ENCODE measurements at places on chromosomes 6 and 20. TPM values are rescaled to one million over a fixed set of nuclear protein-coding genes. Genes with fewer than 3 reads are reported as not detected.
A peak's percentile ranks its signal among the peaks of the same experiment; 100 is the strongest.

DNA sequence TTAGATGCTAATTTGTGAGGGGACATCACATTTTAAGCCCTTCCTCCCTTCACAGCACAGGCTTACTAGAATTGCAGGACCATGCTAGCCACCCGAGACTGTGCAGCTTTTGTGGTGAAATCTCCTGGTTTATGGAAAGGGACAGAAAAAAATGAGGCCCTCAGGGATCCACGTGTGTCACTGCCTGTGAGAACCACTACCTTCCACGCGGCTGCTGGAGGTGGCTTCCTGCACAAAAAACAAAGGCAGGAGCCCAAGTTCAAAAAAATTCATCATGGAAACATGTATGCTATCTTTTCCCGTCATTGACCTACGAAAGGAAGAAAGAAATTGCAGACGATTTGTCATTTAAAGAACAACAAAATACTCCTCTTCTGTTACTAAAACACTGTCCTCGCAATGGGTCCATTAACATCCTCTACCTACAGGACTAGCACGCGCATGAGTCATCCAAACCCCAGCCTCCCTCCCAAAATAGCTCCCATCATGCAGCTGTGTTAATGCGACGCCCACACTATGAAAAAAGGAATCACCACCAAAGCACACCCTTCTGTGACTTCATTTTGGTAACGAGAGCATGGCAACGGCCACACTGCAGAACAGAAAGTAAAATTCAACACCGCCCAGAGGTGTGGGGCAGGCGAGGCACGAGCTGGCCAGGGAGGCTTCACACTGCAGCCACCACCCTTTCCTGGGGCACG is 45.7 kb downstream of the RAMACL start:
- no peak for DNase-seq

DNA sequence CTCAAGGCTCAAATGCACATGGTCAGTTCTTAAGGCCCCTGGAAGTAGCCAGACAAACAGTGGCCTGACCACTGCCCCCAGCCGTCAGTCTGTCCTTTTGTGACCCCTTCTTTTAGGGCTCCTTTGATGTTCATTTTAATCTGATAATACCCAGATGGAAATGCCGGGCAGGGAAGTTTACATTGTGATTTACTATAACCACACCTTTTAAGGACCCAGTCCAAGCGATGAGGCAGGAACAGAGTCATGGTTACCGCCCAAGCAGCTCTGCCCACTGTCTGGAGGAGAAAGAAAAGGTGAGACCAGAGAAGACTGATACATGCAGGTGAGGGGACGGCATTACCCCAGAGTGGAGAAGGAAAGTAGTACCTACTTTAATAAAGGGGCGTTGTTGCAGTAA is 110.6 kb downstream of the PLEKHG1 start:
- no peak for DNase-seq

- peak; percentile 61 for DNase-seq
These were observed 426.4 kb downstream of the PREX1 start for GRCh38 chr20:48401359-48401758.

DNA sequence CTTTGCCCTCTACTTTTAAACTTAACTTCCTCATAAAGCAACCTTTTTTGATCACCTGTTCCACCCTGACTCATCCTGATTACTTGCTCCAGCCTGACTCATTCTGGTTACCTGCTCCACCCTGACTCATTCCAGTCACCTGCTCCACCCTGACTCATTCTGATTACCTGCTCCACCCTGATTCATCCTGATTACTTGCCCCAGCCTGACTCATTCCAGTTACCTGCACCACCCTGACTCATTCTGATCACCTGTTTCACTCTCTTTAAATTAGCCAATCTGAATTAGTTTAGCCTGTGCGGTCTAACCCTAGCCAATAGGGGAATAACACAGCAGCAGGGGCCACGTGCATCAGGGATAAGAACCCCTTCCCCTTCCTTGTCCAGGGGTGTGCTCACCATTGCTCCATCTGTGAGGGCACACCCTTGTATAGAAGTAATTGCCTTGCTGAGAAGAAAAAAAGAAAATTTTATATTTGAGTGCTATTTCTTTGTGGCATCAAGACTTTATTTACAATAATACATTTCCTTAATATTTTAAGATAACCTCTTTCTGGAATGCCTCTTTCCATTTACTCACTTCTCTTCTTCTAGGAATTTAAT is 17.9 kb downstream of the HLA-G start:
- no peak for DNase-seq

DNA sequence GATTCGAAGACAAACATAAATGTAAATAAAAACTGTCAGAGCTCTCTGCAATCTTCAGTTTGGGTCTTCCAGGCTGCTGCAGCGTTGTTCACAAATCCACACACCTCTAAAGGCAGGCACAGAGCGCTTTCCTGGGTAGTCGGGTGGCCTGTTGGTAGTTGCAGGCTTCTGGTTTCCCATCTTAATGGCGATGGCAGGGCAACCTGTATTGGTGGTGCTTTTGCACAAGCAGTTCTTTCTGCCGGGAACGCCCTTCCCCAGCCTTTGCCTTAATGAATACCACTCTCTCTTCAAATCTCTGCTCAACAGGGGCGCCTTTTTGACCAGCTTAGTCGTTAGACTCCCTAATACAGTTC is 723 bp upstream of the IFT52 start:
- no peak for DNase-seq

- no peak for DNase-seq
These were observed 351.4 kb upstream of the CDH4 start for GRCh38 chr20:60900618-60901017.

DNA sequence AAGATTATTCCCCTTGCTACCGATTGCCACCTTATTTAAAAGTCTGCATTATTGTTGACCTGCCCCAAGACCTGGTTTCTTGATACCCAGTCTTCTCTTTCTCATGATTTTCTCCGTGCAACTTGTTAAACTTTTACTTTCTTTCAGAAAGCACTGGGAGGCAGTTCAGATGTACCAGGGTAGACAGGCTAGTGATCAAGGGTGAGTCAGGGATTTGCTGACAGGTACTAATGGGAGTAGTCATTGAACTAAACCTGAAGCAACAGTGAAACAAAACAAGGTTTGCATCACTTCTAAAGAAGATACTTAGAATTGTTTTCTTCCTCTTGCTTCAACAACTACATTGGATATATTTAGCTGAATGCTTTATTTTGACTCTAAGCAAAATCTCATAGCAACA is 124.4 kb downstream of the KCNQ5 start:
- no peak for DNase-seq

DNA sequence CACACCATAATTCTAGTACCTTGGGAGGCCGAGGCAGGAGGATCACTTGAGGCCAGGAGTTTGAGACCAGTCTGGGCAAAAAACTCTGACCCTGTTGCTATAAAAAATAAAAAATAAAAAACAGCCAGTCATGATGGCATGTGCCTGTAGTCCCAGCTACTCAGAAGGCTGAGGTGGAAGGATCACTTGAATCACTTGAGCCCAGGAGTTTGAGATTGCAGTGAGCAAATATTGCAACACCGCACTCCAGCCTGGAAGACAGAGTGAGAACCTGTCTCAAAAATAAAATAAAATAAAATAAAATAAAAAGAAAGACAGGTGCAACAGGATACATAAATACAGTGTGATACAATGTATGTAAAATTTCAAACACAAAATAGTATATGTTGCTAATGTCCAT is 154.5 kb downstream of the OTOR start:
- DNase-seq, result no peak

GRCh38 chr6:37288247-37288646 is 30.3 kb upstream of the TMEM217 start:
- no peak for DNase-seq

GRCh38 chr6:23435798-23436197 is 690.2 kb upstream of the NRSN1 start:
- no peak for DNase-seq

DNA sequence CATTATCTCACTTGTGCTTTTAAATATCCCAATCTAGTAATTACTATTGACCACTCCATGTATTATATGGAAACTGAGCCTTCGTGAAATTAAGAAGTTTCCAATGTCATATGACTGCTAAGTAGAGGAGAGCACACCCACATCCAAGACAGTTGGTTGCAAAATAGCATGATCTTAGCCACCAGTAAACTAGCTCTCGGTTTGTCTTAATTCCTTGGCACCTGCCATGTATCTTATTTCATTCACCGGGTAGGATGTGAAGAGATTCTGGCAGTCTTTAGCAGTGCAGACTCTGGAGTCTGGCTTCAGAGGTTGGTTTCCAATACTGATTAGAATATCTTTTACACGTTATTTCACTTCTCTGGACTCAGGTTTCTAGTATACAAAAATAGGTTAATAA is 270.3 kb downstream of the LAMA2 start:
- no peak for DNase-seq

GRCh38 chr6:146855889-146856288 is 257.1 kb downstream of the ADGB start:
- no peak for DNase-seq

GRCh38 chr6:133241901-133242636 is 912 bp downstream of the EYA4 start:
- peak; percentile 69 for DNase-seq

DNA sequence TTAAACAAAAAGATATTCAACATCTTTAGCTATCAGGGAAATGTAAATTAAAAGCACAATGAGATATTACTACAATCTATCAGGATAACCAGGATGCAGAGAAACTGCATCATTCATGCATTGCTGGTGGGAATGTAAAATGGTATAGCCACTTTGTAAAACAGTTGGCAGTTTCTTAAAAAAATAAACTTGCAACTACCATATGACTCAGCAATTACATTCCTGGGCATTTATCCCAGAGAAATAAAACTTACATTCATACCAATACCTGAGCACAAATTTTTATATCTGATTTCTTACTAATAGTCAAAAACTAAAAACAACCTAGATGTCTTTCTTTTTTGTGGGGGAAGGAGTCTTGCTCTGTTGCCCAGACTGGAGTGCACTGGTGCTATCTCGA is 190.3 kb upstream of the TAB2 start:
- DNase-seq, result no peak

GRCh38 chr20:49937027-49937929 is 1.1 kb downstream of the RNF114 start:
- no peak for DNase-seq

DNA sequence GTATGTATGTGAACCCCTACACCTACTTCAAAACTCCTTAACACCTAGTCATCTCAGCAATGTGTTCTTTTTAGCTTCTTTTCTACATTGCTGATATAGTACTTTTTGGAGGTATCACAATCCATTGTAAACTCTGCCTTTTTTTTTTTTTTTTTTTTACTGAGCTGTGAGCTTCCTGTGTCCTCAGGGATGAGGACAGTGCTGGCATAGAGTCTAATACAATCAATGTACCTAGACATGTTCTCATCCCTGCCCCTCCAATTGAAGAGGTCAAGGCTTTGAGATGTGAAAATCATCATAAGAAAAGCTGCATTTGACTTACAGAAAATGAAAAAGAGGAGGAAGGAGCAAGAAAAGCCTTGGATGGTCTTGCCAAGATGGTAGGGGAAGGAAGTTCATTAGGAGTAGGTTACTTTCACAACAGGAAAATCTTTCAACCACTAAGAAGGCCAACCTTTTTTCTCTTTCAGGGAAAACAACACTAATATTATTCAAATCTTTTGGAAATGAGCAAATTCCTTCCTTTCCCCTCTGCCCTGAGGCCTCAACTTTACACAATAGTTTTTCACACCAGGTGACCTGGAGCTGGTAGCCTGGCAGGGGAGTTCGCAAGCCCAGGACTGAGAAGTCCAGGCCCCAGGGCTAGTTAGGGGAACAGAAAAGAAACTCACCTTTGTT is 2.8 kb upstream of the JARID2 start:
- no peak for DNase-seq

- no peak for DNase-seq
These were observed 200.0 kb downstream of the LY86 start for GRCh38 chr6:6788394-6789032.

- DNase-seq, result peak; percentile 71
These were observed at the start of gene DLL1 for GRCh38 chr6:170290296-170291128. DLL1 (minus strand) TSS chr6:170291078; CDS start chr6:170290139, 939 bp downstream.

- no peak for DNase-seq
These were observed 39.6 kb upstream of the AFDN start for GRCh38 chr6:167786853-167787675.

- DNase-seq, result no peak
These were observed 194.0 kb downstream of the ARHGAP18 start for GRCh38 chr6:129516005-129516404.

Gene SEMG1
- not detected for total RNA-seq

Gene PPP1R16B
- 8.5 TPM for total RNA-seq

Gene ZNF391
- total RNA-seq, result 2.9 TPM

Gene LTB
- total RNA-seq, result not detected

Gene PGC
- total RNA-seq, result not detected

Gene METTL24
- 4.0 TPM for total RNA-seq

Gene ANKRD6
- 17.9 TPM for total RNA-seq

Gene RBBP8NL
- total RNA-seq, result not detected

Gene PRSS16
- 1.7 TPM for total RNA-seq

Gene WFDC5
- total RNA-seq, result not detected

Gene SLC17A2
- not detected for total RNA-seq

Gene TRERF1
- total RNA-seq, result 2.1 TPM

Measured in right cardiac atrium (tissue), 5 donors.